ENCODE measurements at places on chromosomes 6 and 20. TPM values are rescaled to one million over a fixed set of nuclear protein-coding genes. Genes with fewer than 3 reads are reported as not detected.

Gene POPDC3
- 24.4 TPM for total RNA-seq

Gene NKAIN4
- 8.3 TPM for total RNA-seq

Gene MOG
- total RNA-seq, result not detected

Gene LBP
- 1.2 TPM for total RNA-seq

Gene LRRC73
- total RNA-seq, result 1.1 TPM

Gene MGME1
- total RNA-seq, result 42.0 TPM

Gene KCNQ2
- 0.21 TPM for total RNA-seq

Gene NKAIN2
- not detected for total RNA-seq

Gene CST1
- total RNA-seq, result 0.84 TPM

Gene MYCT1
- total RNA-seq, result not detected

Gene SAMD10
- not detected for total RNA-seq

Gene NKAPL
- not detected for total RNA-seq

Gene GUCA1A
- not detected for total RNA-seq

Gene TGM3
- not detected for total RNA-seq

Gene GCLC
- 95.3 TPM for total RNA-seq

Gene OR2B6
- total RNA-seq, result not detected

Gene GFOD1
- 1.5 TPM for total RNA-seq

Gene CDSN
- 0.05 TPM for total RNA-seq

Gene COX7A2
- 341 TPM for total RNA-seq

Gene TCP1
- 221 TPM for total RNA-seq

Gene FBXO30
- total RNA-seq, result 4.4 TPM

Gene ARMH2
- total RNA-seq, result not detected

Gene C2
- 0.31 TPM for total RNA-seq

Gene SNX3
- total RNA-seq, result 108 TPM

Gene MLIP
- total RNA-seq, result not detected

Gene CDH26
- total RNA-seq, result not detected

Gene NHLRC1
- 1.8 TPM for total RNA-seq

Gene TRIM10
- not detected for total RNA-seq

Gene UNC93A
- not detected for total RNA-seq

Gene AGPAT1
- 32.4 TPM for total RNA-seq

Gene SIRPB2
- not detected for total RNA-seq

Gene MEI4
- total RNA-seq, result not detected

Gene LHFPL5
- 0.12 TPM for total RNA-seq

Gene CHRNA4
- 0.38 TPM for total RNA-seq

Gene NMBR
- total RNA-seq, result not detected

Measured in A549 treated with Mapracorat at 1 μM for 4 hours (cell line).